ENCODE measurements at places on chromosomes 6 and 20.
A peak's percentile ranks its signal among the peaks of the same experiment; 100 is the strongest.

- DNase-seq = no peak
These were observed 49.4 kb downstream of the DTD1 start for GRCh38 chr20:18637224-18637623.

GRCh38 chr6:56567501-56567900 is 75.2 kb downstream of the DST start:
- no peak for DNase-seq

DNA sequence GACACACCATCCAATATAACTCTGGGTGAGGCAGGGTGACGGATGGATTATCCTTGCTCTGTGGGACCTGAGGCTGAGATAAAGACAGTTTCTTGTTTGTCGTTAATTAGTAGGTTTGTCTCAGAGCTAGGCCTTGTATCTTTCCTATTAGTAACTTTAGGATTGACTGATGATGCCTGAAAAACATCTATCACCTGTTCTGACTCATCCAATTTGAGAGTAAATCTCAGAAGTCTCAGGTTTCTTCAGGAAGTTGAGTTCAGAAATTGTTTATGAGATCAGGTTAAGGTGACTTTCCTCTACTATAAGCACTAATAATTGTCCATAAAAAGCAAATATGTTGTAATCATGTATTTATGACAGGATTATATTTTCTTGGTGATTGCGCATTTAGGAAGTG is 129.5 kb upstream of the SUPT3H start:
- no peak for DNase-seq

- no peak for DNase-seq
These were observed 617.4 kb upstream of the CDH4 start for GRCh38 chr20:60634491-60635172.

DNA sequence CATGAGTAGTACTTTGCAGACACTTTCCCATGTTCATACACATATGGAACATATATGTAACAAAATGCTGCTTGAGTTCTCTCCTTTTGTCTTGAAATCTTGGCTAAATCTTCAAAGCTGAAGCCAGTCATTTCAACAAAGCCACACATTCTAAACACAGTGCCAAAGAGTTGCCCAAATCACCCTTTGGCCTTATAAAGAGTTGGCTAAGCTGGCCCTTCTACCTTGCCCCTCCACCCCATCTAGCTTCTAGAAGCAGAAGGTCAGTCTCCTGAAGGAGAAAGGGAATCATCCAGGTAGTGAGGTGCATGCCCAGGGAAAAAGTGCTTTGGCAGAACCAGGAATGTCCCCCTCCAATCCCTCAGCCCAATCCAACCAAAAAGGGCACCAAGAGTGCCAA is 58.3 kb downstream of the ALDH8A1 start:
- no peak for DNase-seq

DNA sequence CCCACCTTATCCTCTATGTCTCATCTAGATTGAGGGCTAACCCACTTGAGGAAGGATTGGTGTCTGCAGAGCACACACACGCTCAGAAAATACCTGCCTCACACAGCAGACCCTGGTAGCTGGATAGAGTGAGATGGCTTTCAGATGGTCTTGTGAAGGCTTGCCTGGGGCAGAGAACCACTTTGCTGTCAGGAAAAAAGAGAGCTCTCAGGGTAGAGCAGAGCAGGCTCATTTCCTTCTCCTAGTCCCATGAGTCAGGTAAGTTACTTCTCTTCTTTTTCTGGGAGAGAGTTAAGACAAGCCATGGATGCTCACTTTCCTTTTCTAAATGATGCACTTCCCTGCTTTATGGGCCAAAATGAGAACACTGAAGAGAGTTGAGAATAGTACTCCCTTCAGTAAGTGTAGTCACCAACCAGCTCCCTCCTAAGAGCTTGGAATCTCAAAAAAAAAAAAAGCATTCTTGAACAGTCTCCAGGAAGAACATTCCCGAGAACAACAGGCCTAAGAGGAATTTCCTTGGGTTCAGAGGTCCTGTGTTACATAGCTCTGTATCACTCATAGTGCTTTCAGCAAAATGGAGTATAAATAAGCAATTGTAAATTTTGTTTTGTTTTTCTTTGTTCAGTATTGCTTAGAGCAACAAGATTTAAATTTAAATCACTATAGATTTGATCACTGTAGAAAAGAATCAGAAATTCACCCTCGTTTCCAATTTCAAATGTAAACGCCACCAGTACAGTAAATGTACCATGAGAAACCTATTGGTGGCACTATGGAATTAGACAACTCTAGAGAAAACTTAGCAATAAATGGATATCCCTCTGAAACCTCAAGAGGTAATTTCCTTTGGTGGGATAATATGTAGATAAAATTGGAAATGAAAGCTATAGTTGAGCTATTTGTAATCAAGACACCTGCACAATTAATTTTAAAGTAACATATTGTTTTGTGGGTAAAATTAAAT is 530.3 kb downstream of the RFPL4B start:
- no peak for DNase-seq

DNA sequence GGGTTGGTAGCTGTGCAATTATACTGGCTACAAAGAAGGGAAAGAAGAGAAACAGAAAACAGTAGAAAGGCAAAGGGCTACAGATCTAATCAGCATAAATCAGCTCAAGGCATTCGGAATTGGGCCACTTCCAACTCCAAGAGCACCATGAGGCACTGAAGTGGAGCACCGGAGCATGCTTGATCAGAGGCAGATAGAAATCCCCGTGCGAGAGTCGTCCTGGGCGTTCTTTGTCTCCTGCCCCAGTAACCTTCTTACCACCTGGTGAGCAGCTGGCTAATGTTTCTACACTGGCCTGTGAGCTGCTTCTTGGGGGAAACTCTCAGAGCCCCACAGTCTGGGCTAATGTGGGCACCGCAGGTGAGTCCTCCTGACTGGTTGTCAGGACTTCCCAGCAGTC is 16.7 kb downstream of the NEDD9 start:
- DNase-seq = no peak

- DNase-seq = no peak
These were observed 41.2 kb downstream of the SASH1 start for GRCh38 chr6:148383658-148384368.

- no peak for DNase-seq
These were observed 21.3 kb upstream of the TMEM14A start for GRCh38 chr6:52649536-52650160.

GRCh38 chr20:11810311-11811083 is 107.2 kb upstream of the BTBD3 start:
- DNase-seq = no peak

DNA sequence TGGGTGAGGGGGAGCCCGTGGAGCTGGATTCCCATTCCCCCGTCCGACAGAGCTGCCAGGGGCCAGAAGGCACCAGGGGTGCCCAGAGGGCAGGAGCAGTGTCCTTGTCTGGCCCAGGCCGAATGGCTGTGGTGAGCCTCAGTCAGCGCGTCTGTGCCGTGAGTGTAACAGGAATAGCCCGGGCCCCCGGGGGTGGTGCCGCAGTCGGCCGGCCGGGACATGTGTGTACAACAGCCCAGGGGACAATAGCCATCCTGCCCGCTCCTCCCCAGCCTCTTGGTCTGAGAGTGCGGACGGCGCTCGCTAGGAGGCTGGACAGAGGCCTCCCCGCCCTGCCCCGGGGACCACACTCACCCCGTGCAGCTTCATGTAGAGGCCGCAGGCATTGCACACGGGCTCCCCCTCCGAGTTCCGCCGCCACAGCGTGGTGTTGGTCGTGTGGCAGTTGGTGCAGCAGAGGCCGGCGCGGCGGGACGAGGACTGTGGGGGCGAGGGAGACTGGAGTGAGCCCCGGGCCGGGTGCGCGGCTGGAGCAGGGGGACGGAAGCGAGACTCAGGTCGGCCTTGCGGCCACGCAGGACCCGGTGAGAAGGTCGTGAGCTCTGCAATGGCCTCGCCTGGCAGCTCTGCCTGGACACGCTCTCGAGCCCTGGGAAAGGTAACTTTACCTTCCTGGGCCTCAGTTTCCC is 9.6 kb downstream of the GATA5 start:
- no peak for DNase-seq

DNA sequence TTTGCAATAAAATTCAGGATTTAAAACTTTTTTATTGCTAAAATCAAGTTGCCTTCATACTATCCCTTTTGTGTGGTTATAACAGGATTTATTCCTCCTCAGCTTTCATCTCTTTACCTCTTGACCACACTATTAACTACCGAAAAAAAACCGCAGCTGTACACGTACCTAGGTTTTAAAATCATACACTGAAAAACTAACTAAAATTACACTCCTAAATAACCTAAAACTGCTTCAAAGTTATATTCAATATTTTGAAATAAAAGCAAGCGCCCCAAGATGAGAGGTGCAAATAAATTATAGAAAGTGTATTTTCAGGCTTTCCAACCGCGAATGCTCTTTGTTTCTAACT is 1.4 kb downstream of the MPC1 start:
- DNase-seq = no peak

GRCh38 chr20:33522256-33522820 is 32.4 kb downstream of the CBFA2T2 start:
- DNase-seq = no peak

DNA sequence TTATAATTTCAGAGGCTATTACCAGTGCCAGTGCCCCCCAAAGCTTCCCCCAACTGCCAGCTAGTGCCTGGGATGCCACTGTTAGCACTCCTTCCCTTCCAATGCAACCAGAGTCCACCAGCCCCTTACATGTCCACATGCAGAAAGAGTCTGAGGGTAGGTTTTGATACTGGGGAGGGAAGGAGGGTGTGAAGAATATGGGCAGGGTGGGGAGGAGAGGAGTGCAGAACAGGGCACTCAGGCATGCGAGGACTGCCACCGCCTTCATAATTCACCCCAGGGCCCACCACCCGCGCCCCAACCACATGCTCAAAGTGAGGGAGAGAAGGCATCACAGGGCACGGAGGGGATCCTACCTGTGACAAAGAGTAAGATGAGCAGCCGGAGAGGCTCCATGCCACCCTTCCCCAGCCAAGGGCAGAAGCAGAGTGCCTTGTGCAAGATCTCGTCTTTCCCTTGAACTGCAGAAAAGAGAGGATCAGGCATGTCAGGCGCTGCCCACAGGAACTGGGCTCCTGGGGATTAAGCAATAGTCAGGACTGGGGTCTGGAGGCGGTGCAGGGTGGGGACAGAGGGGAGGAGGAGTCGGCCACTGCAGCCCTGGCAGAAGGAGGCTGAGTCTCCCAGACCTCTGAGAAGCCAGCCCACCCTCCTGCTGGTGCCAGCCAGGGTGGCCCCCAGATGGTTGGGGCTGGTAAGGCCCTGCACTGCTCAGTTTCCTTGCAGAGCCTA is at the start of gene TREM2:
TREM2 (minus strand) TSS at position 430 of the 732 bp plus-strand sequence; CDS start at position 396, 34 bp downstream.
- no peak for DNase-seq

GRCh38 chr6:84453499-84453898 is 226.1 kb upstream of the CEP162 start:
- DNase-seq = no peak

- DNase-seq = no peak
These were observed 55.9 kb upstream of the PSMF1 start for GRCh38 chr20:1062334-1063010.

- no peak for DNase-seq
These were observed at the start of gene SYNDIG1 for GRCh38 chr20:24469116-24469893. SYNDIG1 (plus strand) TSS chr20:24469629; CDS start chr20:24543098, 73,469 bp downstream.

GRCh38 chr6:81766482-81767069 is 14.1 kb upstream of the TENT5A start:
- DNase-seq = no peak

DNA sequence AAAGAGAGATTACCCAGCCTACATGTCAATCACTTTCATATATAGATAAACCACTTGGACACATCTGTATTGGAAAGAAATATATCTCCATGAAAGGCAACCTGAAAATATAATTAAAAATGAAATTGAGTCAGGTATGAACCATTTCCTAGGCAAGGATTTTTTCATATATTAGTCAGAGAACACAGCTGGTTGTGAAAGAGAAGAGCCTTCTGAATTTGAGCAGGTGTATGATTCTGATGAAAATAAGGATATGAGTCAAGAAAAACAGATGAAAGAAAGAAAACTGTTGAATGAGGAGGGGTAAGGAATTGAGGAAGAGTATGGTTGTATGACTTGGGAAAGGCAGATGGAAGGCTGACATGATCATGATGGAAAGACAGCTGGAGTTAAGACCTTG is 441.1 kb downstream of the HAO1 start:
- no peak for DNase-seq

DNA sequence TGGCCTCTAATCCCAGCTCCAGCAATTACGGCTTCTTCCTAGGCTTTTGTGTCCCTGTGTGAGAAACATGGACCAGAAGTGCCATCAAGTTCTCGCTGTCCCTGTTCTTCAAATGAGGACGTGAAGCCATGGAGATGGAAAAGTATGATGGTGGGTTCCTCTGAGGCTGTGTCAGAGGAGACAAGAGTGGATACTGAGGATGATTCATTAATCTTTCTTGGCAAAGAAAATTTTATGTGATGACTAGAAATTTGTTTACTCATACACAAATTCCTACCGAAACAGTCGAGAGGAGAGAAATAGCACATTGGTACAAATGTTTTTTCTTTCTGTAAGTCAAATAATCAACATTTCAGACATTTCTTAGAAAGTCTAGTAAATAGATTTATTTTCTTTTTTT is 35.0 kb upstream of the PNRC1 start:
- no peak for DNase-seq

DNA sequence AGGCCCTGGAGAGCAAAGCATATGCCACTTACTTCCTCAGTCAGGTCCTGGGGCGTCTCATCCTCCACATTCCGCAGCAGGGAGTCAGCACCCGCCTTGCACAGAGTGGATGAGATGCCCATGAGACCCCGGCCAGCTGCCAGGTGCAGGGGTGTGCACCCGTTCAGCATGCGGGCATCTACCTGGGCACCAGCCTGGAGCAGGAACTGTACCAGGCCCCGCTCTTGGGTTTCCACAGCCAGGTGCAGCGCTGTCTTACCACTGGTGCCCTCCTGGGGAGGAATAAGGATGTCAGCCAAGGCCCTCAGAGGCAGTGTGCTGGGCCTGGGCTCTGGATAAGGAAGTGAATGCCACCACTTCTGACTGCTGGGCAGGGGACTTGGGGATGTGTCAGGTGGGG is 2.7 kb upstream of the SLC35B2 start:
- no peak for DNase-seq

DNA sequence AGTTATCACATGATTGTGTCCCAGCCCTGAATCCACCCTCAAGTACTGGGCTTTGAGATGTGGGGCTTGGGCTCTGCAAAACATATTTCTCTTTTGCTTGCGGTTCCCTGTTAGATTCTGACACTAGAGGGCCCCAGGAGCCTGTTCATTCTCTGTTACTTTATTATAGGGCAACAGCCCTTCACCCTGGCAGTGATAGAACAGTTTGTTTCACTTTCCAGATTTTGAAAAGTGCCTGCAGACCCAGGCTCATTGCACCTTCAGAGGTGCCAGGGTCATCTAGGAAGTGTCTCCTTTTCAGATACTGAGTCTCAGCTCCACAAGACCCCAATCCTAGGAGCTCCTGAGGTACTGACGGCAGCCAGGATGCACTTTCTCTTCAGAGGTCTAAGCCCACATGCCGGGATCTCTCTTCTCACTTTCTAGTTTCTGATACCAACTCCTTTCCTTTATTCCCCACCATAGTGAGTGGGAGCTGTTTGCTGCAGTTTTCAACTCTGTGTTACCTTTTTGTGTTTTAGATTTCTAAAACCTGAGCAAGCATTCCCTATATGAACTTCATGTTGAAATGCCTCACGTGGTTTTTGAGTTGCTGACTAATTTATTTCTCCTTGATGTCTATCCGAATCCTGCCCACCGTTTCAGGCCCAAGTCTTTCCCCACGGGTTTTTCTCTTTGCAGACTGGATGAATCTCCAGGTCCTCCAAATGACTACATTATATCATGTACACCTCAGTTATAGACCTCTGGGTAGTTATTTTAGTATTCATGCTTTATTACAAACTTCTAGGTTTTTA is 10.9 kb downstream of the ABT1 start:
- peak; percentile 37 for DNase-seq

- no peak for DNase-seq
These were observed at the start of gene HTR1B for GRCh38 chr6:77463308-77463860. HTR1B (minus strand) TSS chr6:77463491; CDS start chr6:77463403, 88 bp downstream.

GRCh38 chr6:152471456-152472265 is 165.5 kb downstream of the SYNE1 start:
- no peak for DNase-seq
